Peyer's patch (tissue), 4 donors: ENCODE measurements at places on chromosomes 16 and 17. TPM values are rescaled to one million over a fixed set of nuclear protein-coding genes. Genes with fewer than 3 reads are reported as not detected.

The GRIN2A gene
- 0.38 TPM for total RNA-seq

The NEURL4 gene
- 49.5 TPM for total RNA-seq

The KRT32 gene
- total RNA-seq = not detected

The ULK2 gene
- total RNA-seq = 2.8 TPM

- DNase-seq = peak; percentile 82
Measured at GRCh38 chr16:69123910-69124309, 8.5 kb downstream of the CHTF8 start.

GRCh38 chr16:56277075-56277474 lies 85.8 kb downstream of the GNAO1 start:
- DNase-seq = no peak

- peak; percentile 40 for DNase-seq
Measured at GRCh38 chr17:40419559-40420331, 2.0 kb upstream of the TOP2A start.

GRCh38 chr17:13702266-13702665 lies 100.5 kb upstream of the HS3ST3A1 start:
- DNase-seq = no peak

DNA sequence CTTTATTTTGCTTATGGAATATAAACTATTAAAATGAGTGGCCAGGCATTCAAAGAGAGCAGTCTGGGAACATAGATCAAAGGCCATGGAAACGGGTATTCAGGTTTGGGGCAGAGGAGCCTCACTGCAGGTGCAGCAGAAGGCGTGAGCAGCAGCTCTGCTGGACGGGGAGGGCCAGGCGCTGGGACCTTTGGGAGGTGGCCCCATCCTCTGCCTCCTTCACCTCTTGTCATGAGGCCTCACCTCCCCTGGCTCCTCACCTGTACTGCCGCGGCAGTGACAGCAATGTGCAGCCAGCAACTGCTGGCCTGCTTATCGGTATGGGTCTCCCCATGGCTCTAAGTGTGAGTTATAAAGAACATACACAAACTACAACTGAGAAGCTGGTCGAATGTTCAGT lies 109.4 kb downstream of the CDK5R1 start:
- DNase-seq = no peak

DNA sequence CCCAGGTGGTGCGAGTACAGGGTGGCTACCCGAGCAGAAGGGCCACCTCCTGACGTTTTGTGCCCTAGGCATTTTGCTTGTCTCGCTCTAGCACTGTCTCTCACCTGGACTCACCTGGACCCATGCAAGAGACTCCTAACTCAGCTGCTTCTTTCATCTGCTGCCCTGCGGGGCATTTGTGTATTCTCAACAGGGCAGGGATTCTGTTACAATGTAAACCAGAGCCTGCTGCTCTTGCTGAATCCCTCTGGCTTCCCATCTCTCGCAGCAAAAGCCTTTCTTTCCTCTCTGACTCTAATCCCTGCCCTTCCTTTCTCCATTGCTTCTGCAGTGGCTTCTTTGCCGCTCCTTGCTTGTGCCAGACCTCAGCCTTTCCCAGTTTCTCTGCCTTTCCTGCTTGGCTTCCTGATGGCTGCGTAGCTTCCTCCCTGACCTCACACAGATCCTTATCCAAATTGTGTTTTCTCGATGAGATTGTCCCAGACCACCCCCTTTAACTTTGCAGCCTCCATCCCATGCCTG lies 10.2 kb downstream of the ARSG start:
- DNase-seq = no peak

DNA sequence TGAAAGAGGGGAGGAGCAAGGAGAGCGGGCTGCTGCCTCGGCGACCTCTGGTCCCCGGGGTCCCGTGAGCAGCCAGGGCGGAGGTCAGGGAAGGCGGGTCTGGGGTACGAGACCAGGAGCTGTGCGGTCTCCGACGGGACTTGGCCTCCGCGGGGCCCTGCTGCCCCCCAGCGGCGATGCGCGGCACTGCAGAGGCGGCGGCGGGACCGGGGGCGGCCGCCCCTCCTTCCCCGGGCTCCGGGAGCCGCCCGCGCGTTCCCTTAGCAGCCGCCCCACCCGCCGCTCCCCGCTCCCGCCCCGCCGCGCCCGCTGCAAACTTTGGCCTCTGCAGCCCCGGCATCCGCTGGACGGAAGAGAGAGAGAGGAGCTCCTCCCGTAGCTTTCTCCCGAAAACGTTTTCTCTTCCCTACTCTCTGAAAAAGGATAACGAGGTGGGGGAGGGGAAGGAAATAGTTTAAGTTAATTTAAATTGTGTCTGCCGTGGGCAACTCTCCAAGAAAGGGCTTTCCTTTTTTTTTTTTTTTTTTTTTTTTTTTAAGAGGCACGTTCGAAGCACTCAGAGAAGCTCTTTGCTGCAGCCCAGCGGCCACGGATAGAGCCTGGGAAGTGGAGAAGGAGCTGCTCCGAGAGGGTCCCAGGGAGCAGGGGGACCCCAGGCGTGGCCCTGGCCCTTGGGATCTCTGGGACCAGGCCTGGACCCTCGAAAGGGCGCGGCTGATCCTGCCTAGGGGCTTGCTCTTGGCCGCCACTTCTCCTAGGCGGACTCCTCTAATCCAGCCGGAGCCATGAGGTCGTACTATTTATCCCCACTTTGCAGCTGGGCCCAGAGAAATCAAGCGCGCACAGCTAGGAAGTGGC lies 43.2 kb downstream of the C16orf82 start:
- peak; percentile 42 for DNase-seq

DNA sequence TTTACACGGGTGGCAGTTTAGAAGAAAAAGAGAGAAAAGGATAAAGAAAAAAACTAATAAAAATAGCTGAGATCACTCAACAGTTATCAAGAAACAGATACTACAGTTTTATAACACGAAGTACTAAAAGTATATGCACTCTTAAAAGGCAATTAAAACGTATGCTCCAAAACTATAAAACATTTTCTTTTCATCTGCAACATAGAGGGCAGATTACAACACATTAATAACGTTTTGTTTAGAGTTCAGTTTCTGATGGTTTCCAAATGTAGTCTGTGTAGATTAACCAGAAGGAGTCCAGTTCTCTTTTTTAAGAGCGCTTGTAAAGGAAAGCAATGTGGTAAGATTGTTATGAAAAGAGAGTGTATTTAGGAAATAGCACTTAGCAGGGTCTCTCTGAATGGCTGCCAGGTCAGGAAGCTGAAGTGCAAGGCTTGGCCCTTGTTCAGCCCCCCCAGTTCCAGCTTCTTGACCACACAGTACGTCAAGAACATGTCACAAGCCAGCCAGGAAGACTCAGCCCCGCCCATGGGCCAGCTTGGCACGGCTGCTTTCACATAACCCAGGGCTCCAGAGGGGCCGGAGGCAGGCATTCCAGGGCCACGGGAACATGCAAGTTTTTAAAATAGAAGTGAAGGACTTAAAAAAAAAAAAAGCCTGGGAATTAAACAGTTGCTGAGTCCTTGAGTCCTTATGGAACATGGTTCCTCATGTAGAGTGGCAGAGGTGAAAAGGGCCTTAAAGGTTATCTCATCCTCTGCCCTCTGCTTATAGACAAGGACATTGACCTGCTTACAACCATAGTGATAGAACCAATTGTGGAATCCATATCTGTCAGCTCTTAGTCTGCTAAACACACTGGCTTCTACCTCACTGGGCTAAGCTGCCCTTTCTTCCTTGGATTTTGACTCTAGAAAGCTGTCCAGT lies 147.4 kb upstream of the TBX2 start:
- DNase-seq = peak; percentile 76

DNA sequence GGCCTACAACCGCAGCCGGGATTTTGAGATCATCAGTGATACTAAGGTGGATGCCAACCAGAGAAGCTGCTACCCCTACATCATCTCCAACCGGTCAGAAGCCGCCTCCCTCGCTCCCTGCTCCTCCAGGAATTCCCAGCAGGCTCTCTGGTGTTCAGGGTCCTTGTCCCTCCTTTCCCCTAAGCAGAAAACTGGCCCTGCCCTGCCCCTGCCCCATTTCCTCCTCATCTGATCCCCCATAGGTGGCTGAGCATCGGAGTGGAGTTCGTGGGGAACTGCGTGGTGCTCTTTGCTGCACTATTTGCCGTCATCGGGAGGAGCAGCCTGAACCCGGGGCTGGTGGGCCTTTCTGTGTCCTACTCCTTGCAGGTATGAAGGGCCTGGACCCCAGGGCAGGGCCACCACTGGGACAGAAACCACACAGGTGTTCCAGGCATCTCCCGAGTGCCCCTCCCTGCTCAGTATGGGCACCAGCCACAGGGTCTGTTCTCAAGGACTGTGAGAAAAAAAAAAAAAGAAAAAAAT lies 29.8 kb downstream of the ANKRD40 start:
- no peak for DNase-seq

DNA sequence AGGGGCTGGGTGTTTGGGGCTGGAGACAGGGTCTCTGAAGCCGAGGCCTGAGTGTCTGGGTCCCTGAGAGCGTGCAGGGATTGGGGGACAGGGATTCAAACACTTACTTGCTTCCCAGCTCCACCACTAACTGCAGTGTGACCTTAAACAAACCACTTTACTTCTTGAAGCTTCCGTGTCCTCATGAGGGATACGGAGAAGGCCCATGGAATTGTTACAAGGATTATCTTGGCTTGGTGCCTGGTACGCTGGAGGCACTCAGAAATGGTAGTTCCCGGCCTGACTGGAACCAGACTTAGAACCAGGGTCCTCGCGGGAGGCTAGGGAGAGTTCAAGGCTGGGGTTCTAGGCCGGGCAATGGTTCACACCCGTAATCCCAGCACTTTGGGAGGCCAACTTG lies 2.9 kb upstream of the CXCL16 start:
- DNase-seq = no peak

DNA sequence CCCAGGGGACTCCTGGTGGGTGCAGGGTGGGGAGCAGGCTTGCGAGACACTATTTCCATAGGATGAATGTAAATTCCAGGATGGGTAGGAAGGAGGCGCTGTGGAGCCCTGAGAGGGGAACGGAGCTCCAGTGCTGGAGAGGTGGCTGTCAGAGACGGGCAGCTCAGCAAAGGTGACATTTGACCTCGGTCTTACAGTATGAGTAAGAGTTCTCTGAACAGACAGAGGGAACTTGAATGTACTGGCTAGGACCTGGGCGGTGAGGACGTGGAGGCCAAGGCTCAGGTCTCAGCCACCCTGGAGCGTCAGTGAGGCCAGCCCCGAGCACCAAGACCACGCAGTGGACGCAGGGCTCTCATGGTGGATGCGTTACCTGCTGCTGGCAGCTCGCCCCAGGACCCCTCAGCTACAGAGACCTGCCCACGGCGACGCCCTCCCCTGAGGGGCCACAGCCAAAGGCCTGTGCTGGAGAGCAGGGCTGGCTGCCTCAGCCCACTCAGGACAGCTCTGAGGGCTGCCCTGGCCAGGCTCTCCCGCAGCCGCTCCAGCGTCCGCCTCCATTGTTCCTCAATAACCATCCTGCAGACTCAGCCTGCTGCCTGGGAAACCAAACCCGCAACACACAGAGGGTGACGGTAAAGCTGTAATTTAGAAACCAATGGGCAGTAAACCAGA lies 65.9 kb upstream of the TNRC6C start:
- DNase-seq = no peak

DNA sequence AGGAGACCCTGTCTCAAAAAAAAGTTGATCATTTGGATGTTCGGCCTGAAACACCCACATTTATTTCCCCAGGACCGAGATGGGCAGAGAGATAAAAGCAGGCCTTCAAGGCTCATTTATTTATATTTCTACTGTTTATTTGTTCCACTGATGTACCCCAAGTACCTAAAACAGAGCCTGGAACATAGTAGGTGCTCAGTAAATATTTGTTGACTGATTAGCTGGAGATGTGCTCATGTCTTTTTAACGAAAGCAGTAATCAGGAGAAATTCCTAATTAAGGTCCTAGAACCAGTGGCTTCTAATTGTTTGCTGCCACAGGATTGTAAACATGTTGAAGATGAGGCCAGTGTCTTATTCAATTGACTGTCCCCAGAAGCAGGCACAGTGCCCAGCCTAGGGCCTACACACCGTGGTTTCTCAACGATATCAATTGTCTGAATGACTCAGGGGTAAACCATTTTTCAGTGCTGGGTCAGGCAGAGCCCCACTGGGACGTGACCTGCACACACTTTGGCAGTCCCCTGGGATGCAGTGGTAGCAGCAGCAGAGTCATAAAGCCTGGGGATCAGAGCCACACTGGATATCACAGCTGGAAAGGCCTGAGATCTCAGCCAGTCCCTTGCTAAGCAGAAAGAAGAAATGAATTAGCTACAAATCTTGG lies 34.8 kb downstream of the SOST start:
- DNase-seq = no peak

DNA sequence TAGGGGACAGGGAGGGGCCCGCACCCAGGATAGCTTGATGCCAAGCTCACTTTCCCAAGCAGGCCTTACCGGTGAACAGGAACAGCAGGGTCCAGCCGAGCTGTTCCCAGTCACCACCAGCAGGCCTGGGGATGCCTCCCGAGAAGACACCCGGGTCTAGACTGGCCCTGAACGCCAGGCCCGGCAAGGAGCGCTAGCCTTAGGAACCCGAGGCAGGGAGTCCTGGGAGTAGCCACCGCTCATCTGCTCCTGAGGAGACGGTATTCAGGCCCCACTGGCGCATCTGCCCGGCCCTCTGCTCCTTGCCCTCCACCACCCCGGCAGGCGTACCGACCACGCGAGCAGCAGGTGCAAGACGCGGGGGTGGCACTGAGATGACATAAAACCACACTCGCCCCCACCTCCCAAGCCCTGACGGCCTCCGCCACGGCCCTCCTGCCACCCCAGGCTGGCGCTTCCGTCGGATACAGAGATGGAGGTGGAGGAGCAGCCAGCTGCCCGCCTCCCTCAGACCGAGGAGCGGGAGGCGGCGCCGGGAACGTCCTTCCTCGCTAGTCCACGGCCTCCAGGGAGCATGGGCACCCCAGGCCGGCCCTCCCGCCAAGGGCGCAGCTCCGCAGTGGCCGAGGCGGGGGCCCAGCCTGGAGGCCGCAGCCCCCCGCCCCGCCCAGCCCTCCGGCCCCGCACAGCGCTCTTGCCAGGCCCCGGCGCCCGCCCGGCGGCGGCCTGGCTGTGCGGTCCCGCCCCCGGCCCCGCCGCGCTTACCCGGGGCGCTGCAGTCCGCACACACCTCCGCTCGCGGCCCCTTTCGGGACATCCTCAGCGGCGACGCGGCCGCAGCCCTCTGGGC lies 661 bp downstream of the GIT1 start:
- peak; percentile 69 for DNase-seq

- DNase-seq = no peak
Measured at GRCh38 chr17:79916991-79917901, 78.0 kb upstream of the CBX4 start.
